Stimulated activated CD8-positive, alpha-beta memory T cell treated with anti-CD3 and anti-CD28 coated beads, Interleukin-2, amount 100 ng/mL, for 1 hour (primary cell): ENCODE measurements at places on chromosomes 12 and 14.

DNA sequence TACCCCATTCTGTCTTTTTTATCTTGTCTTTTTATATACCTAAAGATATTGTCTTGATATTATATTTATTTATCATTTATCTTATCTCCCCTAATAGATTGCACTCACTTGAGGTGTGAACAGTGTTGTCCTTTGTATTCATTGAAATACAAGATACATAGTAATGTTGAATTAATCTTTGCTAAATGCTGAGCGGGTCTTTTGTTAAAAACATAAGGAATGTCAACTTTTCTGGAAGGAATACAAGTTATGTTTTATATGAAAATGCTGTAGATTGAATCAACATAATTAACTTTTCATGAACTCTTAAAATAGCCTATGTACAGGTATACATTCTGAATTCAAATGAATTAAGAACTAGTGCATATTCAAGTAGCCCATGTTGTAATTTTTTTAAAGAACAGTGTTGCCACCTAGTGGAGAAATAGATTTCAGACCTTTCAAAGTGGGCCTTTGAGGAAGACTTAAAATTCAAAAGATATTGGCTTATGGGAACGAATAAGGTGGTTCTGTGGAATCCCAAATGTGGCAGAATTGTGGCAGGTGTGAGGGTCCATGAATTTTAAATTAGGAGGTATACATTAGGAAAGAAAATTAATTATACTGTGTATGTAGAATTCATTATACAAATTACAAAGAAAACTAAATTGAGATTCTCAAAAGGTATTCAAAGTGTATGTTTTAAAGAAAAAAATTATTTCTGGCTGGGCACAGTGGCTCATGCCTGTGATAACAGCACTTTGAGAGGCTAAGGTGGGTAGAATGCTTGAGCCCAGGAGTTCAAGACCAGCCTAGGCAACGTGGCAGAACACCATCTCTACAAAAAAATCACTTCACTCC lies 19.1 kb downstream of the BBOF1 start:
- DNase-seq, result no peak

DNA sequence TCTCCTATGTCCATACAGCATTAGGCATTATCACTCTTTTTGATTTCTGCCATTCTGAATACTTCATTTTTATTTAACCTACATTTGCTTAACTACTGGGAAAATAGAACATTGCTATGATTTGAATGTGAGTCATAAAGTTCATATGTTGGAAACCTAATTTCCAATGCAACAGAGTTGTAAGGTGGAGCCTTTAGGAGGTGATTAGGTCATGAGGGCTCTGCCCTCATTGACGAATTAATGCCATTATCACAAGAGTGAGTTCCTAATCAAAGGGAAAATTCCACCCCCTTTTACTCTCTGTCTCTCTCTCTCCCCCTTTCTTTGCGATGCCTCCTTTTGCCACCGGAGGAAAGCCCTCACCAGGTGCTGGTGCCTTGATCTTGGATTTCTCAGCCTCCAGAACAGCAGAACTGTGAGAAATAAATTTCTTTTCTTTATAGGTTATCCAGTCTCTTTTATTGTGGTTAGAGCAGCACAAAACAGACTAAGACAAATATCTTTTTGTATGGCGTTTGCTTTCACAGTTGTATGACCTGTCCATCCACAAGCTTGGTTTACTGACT lies 180.1 kb upstream of the ARID2 start:
- no peak for DNase-seq

- no peak for DNase-seq
Measured at GRCh38 chr12:114864837-114865551, 181.0 kb upstream of the TBX3 start.

GRCh38 chr12:70268972-70269371 lies 25.7 kb downstream of the CNOT2 start:
- DNase-seq, result no peak

DNA sequence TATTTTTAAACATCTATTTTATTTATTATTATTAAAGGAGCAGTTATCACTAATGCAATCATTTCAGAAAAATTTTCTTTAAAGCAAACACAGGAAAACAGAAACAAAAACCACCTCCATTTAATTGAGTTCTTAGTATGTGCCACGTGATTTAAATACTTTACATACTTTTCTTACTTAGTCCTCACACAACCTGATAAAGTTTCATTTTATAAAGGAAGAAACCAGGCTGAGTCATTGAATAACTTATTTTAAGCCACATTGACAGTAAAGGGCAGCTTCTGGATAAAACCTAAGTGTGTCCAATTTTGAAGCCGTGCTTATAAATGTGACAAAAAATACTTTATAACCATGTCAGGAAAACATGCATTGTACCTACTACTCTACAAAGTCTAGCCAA lies 57.1 kb upstream of the PCED1B start:
- no peak for DNase-seq

DNA sequence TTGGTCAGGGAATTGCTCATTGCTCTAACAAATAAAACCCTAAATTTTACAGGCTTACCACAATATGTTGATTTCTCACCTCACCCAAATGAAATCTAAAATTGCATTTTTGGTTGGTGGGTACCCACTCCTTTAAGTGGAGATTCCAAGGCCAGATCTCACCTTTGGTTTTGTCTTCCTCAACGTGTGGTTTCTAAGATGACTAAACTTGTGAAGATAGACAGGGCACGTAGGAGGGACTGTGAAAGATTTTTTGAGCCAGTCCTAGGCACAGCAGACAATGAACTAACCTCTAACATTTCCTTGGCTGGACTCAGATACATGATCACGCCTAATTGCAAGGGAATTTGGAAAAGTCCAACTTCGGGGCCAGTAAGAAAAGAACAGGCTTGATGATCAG lies 1003.9 kb downstream of the FLRT2 start:
- DNase-seq, result no peak

DNA sequence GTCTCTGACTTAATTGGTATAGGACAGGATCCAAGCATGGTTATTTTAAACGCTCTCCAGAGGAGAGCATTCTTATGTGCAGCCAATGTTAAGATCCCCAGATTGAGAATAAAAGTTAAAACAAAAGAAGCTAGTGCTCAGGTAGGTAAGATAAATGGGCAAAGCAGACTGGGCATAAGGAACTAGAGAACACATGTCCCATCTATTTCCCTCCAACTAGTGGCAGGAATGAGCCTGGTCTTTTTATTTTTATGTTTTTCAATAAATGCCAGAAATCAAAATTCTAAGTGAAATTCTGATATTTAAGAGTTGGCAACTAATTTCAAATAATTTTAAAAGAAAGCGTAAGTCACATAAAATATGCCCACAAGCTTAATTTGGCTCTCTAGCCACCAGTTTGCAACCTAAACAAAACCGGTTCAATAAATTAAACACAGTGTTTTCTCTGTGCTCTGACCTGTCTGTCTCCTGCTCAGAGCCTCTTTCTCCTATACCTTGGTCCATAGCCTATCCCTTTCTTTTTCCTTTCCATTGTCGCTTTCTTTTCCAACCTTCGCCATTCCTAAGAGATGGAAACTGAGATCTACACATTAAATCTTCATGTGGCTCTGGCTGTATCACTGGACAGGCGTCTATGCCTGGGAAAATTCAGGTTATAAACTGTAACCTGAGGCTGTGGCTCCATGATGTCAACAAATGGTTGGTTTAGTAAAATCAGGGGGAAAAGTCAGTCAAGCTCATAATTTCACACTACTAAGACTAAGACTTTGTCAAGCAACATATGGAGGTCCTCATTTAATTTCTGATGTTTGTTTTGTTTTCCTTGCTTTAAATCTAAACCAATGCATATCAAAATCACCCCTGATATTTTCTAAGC lies 5.5 kb downstream of the SLC38A1 start:
- no peak for DNase-seq

DNA sequence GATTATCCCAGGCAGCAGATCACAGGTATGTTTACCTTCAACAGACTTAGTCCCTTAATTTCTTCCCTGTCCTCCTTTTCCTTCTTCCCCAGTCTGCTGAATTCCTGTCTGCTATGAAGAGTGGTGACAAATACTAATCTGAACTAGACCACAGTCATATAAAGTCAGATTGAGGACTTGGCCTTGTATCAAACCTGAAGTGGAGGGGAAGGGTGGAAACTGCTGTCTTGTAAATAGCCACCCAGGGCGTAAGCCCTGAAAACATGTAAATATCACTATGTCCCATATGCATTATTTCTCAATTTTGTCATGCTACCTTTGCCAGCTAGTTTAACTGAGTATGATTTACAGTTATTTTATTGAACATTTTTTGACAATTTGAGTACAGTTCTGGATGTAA lies 368.0 kb downstream of the CCDC91 start:
- DNase-seq, result no peak

DNA sequence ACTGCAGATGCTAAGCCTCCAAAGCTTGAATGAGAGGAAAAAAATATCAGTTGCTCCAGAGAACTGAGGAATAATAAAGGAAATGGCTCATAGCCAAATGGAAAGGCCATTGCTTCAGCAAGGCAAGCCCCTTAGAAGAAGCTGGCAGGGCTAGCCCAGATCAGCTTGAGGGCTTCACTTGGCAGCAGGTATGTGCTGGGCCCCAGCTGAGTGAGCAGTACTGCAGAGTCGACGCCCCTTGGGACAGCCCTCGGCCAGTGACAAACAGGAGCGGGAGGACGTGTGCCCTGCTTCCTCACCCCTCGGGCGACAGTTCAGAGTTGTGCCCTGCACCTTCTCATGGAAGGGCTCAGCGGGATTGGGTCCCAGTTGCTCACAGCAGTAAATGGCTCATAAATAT lies 1031.2 kb upstream of the TMEM132C start:
- DNase-seq, result no peak

DNA sequence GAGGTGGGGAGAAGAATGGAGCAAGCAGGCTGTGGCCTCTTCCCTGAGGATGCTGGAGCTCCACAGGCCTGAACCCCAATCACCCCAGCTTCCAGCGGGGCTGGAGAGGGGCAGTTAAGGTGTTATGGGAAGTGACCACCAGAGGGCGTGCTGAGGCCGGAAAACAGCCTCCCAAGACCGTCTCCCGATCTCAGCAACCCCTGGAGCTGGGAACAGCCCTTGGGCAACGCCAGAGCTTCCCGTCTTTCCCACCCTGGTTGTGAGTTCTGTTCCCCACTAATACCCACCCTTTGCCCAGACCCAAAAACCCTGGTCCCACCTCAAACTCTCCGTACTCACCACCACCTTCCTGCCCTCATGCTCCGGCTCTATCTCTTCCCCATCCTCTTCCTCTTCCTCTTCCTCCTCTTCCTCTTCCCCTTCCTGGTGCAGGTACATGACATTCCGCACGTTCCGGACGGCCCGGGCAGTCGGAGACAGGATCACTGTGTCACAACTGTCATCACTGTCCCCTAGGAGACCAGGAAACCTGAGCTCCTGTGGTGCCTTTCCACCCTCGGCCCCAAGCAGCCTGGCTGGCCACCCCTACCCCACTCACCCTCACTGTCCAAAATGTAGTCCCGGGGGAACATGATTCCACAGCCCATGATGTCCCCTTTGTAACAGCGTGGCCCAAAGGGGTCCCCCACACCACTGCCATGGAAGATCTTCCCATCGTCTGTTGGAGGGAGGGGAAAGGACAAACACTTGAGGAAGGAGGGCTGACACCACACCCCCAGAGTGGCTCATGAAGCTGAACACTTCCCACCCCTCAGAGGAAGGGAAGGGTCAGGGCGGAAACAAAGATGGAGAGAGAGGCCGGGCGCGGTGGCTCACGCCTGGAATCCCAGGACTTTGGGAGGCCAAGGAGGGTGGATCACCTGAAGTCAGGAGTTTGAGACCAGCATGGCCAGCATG lies 12.9 kb downstream of the SPRYD3 start:
- DNase-seq, result peak; percentile 35

- no peak for DNase-seq
Measured at GRCh38 chr12:64265839-64266238, 43.7 kb upstream of the KICS2 start.

- DNase-seq, result no peak
Measured at GRCh38 chr14:75579882-75580281, 1.5 kb downstream of the FLVCR2 start.
